Stimulated activated CD8-positive, alpha-beta memory T cell treated with anti-CD3 and anti-CD28 coated beads, Interleukin-7, amount 100 ng/mL, for 4 hours (primary cell): ENCODE measurements at places on chromosomes 12 and 14.
A peak's percentile ranks its signal among the peaks of the same experiment; 100 is the strongest.

DNA sequence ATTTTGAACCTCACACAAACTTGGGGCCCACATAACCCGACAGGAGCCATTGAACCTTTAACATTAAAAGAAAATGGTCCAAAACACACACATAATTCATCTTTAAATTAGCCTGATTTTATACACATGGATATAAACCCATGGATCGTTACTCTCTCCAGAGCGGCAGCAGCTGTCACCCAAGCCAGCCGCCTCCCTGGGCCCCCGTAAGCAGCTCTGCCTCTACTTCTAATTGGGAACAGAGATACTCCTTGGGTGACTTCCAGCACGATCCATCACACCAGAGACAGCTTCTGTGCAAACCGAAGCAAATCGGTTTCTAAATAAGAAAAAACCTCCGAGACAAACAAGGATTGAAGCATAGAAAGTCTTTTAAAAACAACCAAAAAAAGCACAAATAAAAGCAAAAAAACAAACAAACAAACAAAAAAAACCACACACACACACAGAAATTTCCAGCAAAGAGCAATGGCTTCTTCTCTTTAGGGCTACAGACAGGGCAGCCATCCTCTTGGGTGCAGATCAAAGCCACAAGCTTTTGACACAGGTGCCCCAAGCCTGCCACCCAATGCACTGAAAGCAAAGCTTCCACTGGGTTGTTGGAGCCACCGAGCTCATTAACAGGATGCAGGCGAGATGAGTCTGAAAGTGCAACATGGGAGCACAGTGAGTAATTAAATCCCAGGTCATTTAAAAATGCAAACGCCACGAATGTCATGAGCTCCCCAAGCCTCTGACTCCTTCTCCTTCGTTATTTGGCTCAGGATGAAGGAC lies 156.9 kb downstream of the DPF3 start:
- DNase-seq = no peak

- no peak for DNase-seq
These were observed 25.7 kb upstream of the CDK17 start for GRCh38 chr12:96425951-96426350.

DNA sequence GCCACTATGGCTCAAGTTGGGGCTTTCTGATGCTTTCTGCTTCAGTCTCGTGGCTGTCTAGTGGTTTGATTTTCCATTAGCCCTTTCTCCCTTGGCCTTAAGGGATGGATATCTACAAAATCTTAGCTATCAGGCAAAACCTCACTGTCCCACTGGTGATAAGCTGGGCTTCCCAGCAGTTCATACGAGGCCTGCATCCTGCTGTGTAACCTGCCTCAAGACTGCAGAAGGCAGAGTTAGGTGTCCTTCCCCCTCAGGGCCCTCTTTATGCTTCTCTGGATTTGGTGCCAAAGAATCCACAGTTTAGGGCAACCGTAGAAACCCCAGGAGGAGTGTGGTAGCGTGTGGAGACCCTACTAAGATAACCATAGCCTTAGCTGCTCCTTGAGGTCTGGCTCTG lies 38.9 kb downstream of the ETV6 start:
- DNase-seq = no peak

GRCh38 chr14:75654127-75654732 lies 6.4 kb downstream of the ERG28 start:
- DNase-seq = peak; percentile 68

- no peak for DNase-seq
These were observed 15.7 kb upstream of the BMAL2 start for GRCh38 chr12:27316947-27317346.
